D341Med (cell line): ENCODE measurements at places on chromosomes 16 and 17.
A peak's percentile ranks its signal among the peaks of the same experiment; 100 is the strongest.

DNA sequence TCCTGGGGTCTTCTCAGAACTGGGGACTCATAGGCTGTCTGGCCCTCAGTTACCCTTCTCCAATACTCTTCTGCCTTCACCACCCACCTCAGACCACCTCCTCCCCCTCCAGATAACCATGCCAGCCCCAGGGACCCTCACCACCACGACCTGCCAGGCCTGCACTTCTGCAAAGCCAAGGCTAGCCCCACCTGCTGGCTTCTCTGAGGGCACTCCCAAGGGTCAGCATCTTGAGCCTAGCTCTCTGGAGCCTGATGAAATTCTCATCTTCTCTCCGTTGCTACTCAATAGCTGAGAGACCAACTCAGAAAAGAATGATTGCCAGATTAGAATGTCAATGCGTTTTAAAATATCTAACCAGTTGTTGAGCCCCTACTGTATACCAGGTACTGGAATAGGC lies 56.1 kb upstream of the LYRM9 start:
- no peak for DNase-seq

DNA sequence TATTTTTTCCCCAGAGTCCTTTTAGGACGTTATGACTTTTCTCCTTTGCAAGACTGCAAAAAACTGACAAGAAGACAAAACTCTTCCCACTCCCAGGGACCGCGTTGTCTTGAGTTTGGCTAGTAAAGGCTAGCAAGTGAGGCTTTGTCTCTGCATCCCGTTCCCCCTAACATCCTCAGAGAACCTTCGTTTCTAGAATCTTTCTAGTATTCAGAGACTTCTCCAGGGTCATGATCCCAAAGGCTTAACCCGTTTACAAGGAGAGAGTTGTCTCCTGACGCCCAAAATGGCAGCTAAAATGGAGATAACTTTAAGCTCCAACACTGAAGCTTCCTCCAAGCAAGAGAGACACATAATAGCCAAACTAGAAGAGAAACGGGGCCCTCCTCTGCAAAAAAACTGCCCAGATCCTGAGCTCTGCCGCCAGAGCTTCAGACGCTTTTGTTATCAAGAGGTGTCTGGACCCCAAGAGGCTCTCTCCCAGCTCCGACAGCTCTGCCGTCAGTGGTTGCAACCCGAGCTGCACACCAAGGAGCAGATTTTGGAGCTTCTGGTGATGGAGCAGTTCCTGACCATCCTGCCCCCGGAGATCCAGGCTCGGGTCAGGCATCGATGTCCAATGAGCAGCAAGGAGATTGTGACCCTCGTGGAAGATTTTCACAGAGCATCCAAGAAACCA lies 843 bp downstream of the ZNF174 start:
- peak; percentile 52 for DNase-seq

DNA sequence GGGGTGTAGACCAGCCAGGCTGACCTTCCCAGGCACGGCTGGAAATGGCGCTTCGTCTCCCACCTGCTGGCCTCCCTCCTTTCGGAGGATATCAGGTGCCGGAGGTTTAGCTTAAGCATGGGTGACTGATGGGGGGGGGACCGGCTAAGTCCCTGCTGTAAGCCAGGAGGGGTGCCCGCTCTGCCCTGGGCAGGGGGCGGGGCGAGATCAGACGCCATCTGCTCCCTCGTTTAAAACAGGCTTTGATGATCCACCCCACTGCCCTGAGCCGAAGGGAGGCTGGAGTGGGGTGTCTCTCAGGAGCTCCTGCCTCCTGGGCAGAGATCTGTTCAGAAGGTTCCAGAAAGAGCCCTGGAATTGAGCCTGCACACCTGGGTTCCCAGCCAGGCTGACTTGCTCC lies 26.0 kb downstream of the C16orf74 start:
- peak; percentile 86 for DNase-seq

DNA sequence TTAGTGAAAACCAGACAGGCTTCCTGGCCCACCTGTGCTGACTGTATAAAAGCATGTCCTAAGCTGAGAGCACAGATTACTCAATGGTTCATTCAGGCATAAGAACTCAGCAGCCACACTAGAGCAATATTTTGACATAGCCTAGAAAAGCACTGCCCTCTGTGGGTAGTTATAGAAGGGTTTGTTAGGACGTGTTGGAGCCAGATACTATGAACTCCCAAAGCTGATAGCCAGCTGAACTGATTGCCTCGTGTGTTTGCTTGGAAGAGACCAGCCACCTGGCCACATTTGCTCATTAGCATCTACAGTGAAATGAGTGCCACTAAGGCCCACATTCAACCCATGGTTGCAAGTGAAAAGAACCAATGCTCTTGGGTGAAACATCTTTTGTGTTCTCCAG lies 30.8 kb upstream of the ABCA5 start:
- DNase-seq = no peak

DNA sequence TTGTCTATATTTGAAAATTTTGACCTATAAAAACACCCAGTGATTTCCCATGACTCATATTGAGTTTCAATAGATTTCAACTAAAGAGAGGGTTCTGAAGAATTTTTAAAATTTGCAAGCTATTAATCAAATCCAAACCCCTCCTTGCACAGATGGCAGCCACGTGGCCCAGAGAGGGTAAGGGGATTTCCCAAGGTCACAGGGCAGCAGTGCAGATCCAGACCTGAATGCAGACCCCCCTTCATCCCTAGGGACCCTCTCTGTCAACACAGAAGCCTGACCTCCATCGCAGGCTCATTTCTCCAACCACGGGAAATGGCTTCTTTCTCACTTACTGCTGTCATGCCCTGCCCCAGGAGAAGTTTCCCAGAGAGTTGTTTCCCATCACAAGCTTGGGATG lies 24.7 kb upstream of the CES5A start:
- no peak for DNase-seq

DNA sequence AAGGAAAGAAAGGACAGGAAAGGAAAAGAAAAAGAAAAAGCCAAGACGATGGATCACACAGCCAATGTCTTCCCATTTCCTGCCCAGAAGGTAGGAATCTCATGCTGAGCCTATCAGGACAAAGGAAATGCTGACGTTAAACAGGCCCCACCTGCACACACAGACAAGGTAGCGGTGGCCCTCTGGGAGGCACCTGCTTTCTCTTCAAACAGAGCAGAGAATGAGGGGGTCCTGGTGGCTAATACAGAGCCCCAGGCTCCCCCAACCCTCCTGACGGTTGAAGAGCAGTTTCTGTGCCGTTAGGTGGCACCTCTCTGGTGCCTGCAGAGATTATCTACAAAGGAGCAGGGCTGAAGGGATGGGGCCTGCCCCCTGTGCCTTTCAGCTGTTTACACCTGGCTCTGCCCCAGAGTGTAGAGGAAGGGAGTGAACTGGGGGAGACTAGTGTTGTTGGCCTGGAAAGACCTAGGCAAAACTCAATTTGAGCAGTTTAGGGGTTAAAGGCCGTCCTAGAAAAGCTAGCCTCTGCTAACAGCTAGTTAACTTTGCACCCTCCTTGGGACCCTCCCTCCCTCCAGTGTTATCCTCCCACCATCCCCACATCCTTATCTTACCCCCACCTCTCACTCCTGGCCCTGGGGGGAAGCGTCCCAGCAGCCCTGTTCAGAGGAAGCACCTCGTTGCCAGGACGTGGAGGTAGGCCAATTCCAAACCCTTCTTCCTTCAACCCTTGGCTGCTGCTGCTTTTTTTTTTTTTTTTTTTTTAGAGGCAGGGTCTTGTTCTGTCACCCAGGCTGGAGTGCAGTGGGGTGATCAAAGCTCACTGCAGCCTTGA lies 56.3 kb downstream of the ARHGAP27 start:
- DNase-seq = no peak

DNA sequence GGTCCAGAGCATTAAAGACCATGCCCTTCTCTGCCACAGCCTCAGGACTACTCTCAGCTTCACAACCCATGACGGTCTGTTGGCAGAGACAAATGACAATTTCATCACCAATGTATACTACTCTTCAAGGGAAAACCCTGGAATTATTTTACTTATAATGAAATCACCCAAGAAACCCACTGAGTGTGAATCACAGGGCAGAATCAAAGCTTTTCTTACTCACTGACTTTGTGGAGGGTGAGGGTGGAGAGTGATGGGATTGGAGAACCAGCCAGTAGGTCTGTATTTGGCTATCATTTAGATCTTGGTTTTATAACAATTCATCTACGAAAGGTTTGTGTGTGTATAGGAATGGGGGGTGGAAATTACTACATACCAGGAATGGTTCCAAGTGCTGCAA lies 442.6 kb downstream of the SHISA9 start:
- no peak for DNase-seq
